CD4-positive, alpha-beta T cell treated with Interleukin-10 for 1 hour (primary cell): ENCODE measurements at places on chromosomes 7 and 10.

GRCh38 chr7:81883801-81884393 is 114.0 kb upstream of the HGF start:
- DNase-seq: no peak

GRCh38 chr7:41333511-41333910 is 369.4 kb downstream of the INHBA start:
- no peak for DNase-seq

- no peak for DNase-seq
These were observed 56.2 kb upstream of the ABLIM1 start for GRCh38 chr10:114714281-114714741.

DNA sequence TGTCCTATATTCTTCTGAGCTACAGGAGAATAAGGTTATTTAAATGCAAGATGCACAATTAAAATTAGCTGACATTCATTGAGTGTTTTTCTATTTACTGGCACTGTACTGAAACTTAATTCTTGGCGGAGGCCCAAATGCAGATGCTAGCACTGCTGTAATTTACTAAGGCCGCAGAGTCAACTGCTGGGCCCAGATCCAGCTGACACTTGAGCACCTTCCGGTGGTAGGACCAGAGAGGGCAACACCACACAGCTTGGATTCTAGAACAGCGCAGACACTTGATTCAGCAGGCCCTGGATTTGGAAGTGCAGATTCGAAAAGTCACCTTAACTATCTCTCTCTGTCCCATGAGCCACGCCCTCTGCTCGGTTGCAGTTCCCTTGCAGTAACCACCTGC is 228.6 kb upstream of the TMEM72 start:
- DNase-seq: no peak

GRCh38 chr7:70091362-70091761 is 493.1 kb downstream of the AUTS2 start:
- DNase-seq: no peak

DNA sequence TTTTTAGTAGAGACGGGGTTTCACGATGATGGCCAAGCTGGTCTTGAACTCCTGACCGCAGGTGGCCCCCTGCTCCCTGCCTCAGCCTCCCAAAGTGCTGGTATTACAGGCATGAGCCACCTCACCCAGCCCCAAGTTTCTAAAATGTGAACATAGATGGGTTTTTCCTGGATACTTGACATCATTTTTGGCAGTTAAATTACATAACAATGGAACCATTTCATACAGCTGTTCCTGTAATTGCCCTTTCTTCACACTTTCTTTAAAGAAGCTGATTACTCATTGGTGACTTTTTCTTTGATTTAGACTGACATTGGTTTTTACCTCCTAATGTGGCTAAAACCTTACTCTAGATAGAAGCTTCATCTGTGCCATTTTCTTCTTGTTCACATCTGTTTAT is 5.9 kb downstream of the ZKSCAN1 start:
- no peak for DNase-seq

DNA sequence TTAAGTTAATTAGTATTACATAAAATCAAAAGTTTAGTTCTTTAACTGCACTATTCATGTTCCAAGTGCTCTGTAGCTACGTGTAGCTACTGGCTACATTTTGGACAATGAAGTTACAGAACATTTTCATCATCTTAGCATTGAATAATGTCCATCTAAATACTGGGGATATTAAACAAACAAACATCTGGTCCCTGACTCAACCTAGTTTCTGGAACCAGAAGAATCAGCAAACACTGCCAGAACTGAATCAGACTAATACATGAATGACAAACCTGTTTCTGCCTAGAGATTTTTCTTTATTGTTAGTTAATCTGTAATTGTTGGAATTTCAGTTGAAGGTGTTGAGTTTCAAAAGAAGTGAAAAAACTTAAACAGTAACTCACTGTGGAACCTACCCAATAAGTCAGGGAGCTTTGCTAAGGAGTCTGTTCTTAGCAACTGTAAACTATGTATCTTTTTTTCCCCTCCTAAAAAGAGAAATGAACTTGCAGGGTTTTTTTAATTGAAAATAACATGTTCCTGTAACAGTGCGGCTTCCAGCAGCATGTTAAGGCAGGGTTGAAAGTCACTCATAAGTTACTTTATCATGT is 58.3 kb downstream of the CDK13 start:
- no peak for DNase-seq

DNA sequence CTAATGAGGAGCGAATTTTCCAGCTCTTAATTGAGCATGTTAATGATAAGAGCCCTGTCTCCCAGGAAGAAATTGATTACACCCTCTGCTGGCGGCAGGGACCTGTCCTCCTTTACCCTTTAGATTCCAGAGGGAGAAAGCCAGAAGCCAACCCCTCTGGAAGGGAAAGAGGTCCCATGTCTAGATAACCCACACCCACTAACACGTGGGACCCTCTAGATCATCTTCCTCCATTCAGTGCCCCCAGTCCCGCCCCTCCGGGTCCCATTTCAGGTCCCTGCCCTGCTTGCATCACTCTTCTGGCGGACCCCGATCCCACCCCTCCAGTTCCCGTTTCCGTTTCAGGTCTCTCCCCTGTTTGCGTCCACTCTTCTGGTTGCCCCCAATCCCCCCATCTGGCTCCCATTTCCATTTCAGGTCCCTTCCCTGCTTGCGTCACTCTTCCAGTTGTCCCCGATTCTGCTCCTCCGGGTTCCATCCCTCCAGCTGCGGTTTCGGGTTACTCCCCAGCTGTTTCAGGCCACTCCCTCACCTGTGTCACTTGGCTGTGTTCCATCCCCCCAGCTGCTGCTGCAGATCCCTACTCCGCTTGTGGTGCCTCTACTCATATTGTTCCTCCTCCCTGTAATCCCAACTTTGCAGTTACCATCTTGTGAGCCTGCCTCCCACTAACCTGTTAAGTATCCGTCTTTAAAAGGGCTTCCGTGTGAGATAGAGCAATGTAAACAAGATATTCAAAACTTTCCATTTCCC is 202.4 kb downstream of the SH2D4B start:
- no peak for DNase-seq

DNA sequence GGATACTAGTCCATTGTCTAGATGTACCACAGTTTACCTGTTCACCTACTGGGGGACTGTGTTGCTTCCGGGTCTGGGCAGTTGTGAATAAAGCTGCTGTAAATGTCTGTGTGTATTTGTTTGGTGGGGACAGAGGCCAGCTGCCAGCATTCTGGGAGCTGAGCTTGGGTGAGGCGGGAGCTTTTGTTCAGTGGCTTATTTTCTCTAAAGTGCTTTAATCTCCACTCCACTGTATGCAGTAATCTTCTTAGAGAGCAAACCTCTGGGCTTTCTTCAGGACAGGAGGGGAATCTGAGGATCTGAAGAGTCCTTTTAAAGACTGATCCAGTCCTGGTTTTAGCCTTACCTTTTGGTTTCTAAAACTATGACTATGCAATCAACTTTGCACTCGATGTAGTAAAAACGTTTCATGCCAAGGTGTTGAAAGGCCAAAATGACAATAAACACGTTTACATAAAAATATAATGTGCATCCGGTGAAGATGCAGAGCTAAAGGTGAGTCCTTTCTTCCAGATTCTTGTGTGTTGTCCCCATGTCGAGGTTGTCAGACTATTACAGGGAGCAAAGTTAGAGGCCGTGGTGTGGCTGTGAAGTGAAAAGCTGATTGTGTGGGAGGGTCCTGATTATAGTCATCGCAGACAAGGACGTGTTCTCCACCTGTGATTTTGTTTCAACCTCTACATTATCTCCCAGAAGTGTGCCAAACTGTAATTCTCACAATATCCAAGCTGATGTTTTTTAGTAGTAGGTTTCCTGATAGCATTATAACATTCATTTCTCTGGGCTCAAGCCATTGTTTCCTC is 279.8 kb downstream of the CAMK1D start:
- DNase-seq: no peak

DNA sequence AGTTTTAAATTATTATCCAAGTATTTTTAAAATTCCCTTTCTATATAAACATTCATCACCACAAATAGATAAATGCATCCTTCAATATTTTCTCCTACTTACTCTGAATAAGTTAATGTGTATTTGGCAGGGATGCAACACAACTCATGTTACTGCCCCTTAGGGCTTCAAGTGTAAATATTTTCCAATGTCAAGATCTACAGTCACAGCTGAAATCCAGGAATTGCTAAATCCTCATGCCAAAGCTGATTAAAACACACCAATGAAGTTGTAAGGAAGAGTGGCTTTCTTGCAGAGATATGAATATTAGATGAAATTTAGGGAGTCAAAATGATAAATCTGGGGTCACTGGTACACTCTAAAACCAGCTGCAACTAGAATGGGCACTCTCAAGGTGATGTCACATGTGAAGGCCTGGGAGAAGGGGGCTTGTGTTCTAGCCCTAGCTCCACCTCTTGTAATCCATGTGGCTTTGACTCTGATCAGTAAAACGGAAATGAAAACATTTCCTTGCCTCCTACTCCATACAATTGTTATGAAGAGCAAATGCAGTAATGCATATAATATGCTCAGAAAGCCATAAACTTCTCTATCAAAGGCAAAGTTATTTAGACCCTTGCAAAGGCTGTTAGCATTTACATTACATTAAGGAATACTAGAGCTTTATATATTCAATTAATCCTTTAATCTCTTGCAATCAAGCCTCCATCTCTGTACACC is 228.1 kb upstream of the NFE2L3 start:
- no peak for DNase-seq

DNA sequence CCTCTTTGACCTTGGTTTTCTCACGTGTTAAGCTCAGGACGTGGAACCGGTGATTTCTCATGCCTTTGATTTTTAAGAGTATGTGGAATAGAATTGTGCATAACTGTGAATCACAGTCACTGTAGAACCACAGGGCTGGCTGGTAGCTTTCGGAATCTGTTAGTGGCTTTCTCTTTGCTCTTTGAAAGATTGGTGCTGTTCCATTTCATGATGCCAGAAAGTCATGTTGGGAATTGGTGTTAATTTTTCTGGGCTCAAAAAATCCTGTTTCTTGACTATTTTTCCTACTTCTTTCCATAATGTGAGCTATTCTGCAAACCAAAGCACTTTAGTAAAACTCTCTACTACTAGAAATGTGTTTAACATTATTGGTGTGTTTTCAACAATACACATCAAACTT is 73.0 kb downstream of the CACNB2 start:
- DNase-seq: no peak

GRCh38 chr10:61130366-61130765 is 186.4 kb upstream of the RHOBTB1 start:
- no peak for DNase-seq

DNA sequence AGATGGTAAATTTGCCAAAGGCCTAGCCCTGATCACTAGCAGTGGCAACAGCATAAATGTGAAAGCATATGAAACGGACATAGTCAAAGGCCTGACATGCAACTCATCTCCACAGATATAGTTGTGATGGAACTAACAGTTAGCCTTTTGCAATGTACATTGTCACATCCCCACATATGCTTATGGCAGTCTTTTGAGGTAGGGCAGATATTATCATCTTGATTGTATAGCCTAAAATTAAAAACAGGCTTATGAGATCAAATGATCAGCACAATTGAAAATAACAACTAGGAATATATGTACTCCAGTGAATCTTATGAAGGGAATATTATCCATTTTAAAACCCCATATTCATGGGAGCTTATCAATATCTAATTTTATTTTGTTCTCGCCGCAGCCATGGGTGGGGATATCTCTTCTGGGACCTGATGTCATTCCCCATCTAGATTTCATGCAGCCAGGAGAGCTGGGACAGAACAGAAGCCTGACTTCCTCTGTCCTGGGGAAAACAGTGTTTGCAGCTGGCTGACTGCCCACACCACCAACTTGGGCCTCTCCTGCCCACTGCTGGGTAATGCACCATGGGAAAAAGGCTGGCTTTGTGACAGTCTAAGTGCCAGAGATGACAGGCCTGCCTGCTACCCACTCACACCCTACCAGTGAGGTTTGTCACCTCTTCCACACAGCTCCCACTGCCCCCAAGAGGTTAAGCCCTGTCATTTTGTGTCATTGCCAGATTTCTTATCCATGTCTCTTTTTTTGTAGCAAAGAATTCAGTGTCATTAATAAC is 180.2 kb upstream of the FZD1 start:
- DNase-seq: no peak

GRCh38 chr10:21808550-21808949 is 195.0 kb downstream of the DNAJC1 start:
- no peak for DNase-seq

GRCh38 chr7:15681186-15681585 is 5.3 kb downstream of the MEOX2 start:
- DNase-seq: no peak

DNA sequence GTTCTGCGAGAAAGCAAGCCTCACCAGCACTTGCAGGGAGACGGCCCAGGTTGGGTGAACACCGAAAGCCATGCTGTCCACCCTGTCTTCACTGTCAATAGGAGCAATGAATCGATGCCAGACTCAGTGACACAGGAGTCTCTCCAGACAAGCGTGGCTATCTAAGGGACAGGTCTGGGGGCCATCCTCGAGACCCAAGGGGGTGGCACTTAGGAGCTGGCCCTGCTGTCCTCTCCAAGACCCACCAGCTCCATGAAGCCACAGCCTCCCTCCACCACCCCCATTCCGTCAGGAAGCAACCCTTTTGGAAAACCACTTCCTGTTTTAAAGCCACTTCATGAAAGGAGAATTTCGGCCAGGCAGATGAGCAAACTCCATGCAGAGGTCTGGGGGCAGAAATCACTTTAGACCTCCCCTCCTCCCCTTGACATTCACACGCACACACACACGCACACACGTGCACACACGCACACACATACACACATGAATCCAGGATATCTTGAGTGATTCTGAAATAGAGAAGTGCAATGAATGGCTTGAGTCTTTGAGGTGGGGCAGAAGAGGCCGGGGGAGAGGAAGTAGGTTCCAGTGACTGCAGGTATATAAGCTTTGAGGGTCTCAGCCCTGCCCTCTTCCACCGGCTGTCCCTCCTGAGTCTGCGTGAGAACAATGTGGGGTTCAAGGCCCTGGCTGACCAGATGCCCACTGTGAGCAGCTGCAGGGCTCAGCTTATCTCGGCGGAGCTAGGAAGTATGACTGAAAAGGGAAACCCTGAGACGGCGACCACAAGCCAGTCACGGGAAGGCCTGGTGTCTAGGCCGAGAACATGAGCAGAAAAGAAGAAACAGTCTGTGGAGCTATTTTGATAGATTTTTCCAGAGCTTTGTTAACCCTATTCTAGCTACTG is 25.0 kb downstream of the RGS10 start:
- peak; percentile 43 for DNase-seq

DNA sequence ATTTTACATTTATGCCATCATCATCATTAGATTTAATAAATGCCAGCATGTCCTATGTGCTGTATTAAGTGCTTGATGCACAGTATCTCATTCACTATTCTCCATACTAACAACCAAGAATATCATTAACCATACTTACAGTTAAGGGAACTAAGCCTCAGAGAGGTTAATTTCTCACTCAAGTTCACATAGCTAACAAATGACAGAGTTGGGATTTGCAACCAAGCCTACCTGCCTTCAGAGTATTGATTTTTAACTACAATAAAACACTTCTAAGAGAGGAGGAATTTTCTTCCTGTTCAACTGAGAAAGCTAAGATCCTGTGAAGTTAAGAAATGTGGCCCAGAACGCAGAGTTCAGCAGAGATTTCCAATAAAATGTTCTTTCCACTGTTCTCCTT is 403.0 kb downstream of the KCNMA1 start:
- no peak for DNase-seq

- DNase-seq: peak; percentile 8
These were observed 44.1 kb downstream of the MTURN start for GRCh38 chr7:30178748-30179436.

GRCh38 chr7:106926892-106927291 is 61.8 kb downstream of the PIK3CG start:
- DNase-seq: no peak

GRCh38 chr7:111333010-111333409 is 229.3 kb downstream of the IMMP2L start:
- DNase-seq: no peak

- DNase-seq: no peak
These were observed 274.7 kb upstream of the MTPN start for GRCh38 chr7:136251826-136252225.

- DNase-seq: no peak
These were observed 66.9 kb downstream of the OGDH start for GRCh38 chr7:44673324-44673723.
